Activated T-helper 1 cell treated with anti-CD3 and anti-CD28 coated beads, Interleukin-12 subunit alpha, Interleukin-12 subunit beta, Interleukin-2, Interleukin-4 antibody, amounts not matched to agents 30 ng/mL and 10 ng/mL and 1 ng/mL, durations not matched to agents 14 hours and 24 hours and 36 hours (primary cell): ENCODE measurements at places on chromosomes 16 and 17.

- H3K4me3 ChIP-seq: no peak overlapping the region
- DNase-seq: no peak
- no peaks in the 10 kb centered on the region for H3K27me3 ChIP-seq
- H3K4me1 ChIP-seq: no peaks in the 10 kb centered on the region
Observed at GRCh38 chr16:78980825-78981224, 619.7 kb downstream of the MAF start.

DNA sequence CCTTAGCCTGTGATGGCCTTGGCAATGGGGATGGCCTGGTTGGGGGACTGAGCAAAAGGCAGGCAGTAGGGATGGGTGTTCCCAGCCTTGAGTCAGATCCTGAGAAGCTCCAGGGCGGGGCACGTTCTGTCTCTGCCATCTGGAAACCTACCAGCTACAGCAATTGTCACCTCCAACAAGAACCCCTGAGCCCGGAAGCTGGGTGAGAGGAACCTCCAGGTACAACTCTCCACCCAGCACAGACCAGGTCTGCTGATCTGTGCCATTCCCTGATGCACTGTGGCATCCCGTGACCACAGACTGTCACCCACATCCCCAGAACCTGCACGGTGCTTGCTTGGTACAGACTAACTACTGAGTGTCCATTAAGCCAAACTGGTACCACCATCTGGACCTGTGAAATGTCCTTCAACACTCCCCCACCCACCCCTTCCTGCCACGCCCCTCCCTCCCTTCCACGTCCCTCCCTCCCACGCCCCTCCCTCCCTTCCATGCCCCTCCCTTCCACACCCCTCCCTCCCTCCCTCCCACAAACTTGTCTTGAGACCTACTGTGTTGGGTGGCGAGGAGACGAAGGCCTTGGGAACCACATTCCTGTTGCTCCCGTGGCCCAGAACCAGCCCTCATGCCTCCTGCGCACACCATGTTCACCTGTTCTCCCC lies 16.6 kb downstream of the MYO15B start:
- H3K4me3 ChIP-seq: no peak overlapping the region
- H3K27me3 ChIP-seq: peaks cover 1% of the 10 kb centered on the region
- DNase-seq: no peak
- no peak overlapping the region for H3K27ac ChIP-seq
- H3K4me1 ChIP-seq: no peaks in the 10 kb centered on the region

- peak overlapping the region; percentile 27 for H3K27ac ChIP-seq
- DNase-seq: peak; percentile 55
- no peak overlapping the region for H3K4me3 ChIP-seq
- H3K27me3 ChIP-seq: no peaks in the 10 kb centered on the region
- H3K4me1 ChIP-seq: peaks cover 59% of the 10 kb centered on the region
Observed at GRCh38 chr17:47946929-47947397, 5.6 kb downstream of the PNPO start.

DNA sequence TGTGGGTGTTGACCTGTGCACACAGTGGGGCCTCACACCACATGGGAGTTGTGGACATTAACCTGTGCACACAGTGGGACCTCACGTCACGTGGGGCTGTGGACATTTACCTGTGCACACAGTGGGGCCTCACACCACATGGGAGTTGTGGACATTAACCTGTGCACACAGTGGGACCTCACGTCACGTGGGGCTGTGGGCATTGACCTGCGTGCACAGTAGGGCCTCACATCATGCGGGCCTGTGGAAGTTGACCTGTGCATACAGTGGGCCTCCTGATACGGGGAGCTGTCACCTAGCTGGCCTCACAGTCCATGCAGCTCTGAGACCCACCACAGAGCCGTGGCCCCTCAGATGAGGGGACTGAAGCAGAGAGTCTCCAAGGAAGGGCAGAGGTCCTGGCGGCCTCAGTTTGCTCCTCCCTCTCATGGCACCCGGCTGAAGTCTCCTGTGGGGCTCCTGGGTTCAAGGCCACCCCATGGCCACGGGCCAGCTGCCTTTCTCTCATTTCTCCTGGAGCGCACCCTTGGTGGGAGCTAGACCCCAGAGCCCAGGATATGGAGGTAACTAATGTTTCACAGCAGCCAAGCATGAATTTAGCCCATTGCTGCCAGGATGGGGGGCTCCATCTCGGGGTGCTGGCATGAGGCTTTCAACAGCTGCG lies 21.0 kb downstream of the CACNA1H start:
- no peaks in the 10 kb centered on the region for H3K36me3 ChIP-seq
- no peak overlapping the region for H3K27ac ChIP-seq
- H3K27me3 ChIP-seq: no peaks in the 10 kb centered on the region
- DNase-seq: no peak
- H3K4me1 ChIP-seq: no peaks in the 10 kb centered on the region

DNA sequence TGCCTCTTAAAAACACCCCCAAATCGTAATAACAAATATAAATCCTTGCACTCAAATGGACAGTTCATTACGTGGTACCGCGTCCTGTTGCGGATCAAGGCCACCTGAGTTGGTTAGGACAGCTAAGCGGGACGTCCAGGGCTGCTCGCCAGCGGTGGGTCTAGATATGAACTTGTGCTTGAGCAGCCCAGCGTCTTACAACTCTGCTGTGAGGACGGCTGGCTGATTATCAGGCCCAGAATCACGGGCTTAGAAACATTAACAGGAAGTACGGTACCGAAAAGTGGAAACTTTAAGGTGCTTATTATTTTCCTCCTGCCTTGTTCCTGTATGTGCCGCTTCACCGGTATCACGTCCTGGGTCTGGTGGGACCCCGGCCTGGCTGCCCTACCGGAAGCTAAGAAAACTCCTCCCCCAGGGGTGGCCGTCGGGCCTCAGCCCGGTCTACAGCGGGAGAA lies 832 bp upstream of the SRRM2 start:
- H3K27ac ChIP-seq: peak overlapping the region; percentile 97
- peaks cover 31% of the 10 kb centered on the region for H3K36me3 ChIP-seq
- peaks cover 53% of the 10 kb centered on the region for H3K4me1 ChIP-seq
- H3K4me3 ChIP-seq: peak overlapping the region; percentile 88

- peak overlapping the region; percentile 82 for H3K27ac ChIP-seq
- peaks cover 33% of the 10 kb centered on the region for H3K4me1 ChIP-seq
- peak overlapping the region; percentile 91 for H3K4me3 ChIP-seq
- peak; percentile 11 for DNase-seq
- H3K36me3 ChIP-seq: peaks cover 34% of the 10 kb centered on the region
Observed at GRCh38 chr17:28643983-28644786, 773 bp downstream of the BLTP2 start.

- peaks cover 35% of the 10 kb centered on the region for H3K27me3 ChIP-seq
- no peak overlapping the region for H3K4me3 ChIP-seq
- H3K27ac ChIP-seq: no peak overlapping the region
- H3K36me3 ChIP-seq: no peaks in the 10 kb centered on the region
Observed at GRCh38 chr16:28064706-28065249, 1.3 kb upstream of the GSG1L start.

GRCh38 chr17:63954402-63955063 lies 18.2 kb downstream of the SCN4A start:
- no peak overlapping the region for H3K4me3 ChIP-seq
- peaks cover 1% of the 10 kb centered on the region for H3K27me3 ChIP-seq
- peak overlapping the region; percentile 14 for H3K27ac ChIP-seq
- H3K36me3 ChIP-seq: no peaks in the 10 kb centered on the region
- peaks cover 15% of the 10 kb centered on the region for H3K4me1 ChIP-seq

GRCh38 chr16:81276323-81276722 lies 37.8 kb downstream of the BCO1 start:
- no peaks in the 10 kb centered on the region for H3K27me3 ChIP-seq
- H3K27ac ChIP-seq: no peak overlapping the region
- no peaks in the 10 kb centered on the region for H3K36me3 ChIP-seq
- no peak overlapping the region for H3K4me3 ChIP-seq
- no peak for DNase-seq

DNA sequence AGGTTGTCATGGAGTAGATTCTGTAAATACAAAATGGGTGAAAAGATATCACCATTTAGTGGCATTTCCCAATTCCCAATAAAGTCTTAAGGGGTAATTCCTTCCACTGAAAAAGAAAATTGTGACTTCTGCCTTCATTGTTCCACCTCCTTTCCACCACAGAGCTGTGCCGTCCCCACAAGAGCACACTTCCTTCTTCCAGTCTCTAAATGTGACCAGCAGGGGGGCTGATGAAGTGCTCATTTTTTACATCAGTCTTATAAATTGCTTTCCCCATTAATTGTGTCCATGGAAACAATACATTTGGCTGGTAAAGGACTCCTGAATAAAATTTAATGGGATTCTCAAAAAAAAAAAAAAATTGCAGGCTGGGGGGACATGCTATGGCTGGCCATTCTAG lies 260.8 kb upstream of the PSMD7 start:
- H3K27me3 ChIP-seq: peaks cover 10% of the 10 kb centered on the region
- H3K4me3 ChIP-seq: no peak overlapping the region
- H3K36me3 ChIP-seq: no peaks in the 10 kb centered on the region
- DNase-seq: no peak

- no peak within 1 kb of the TSS for H3K4me3 ChIP-seq
- peaks cover 1% of the 10 kb centered on the region for H3K27me3 ChIP-seq
- DNase-seq: no peak
- no peaks in the 10 kb centered on the region for H3K4me1 ChIP-seq
- H3K27ac ChIP-seq: no peak within 1 kb of the TSS
Observed at GRCh38 chr17:41140360-41141131, at the start of gene KRTAP4-6. TSS of gene KRTAP4-6 (minus strand) at chr17:41140544. CDS start at chr17:41140487, 57 bp downstream.

DNA sequence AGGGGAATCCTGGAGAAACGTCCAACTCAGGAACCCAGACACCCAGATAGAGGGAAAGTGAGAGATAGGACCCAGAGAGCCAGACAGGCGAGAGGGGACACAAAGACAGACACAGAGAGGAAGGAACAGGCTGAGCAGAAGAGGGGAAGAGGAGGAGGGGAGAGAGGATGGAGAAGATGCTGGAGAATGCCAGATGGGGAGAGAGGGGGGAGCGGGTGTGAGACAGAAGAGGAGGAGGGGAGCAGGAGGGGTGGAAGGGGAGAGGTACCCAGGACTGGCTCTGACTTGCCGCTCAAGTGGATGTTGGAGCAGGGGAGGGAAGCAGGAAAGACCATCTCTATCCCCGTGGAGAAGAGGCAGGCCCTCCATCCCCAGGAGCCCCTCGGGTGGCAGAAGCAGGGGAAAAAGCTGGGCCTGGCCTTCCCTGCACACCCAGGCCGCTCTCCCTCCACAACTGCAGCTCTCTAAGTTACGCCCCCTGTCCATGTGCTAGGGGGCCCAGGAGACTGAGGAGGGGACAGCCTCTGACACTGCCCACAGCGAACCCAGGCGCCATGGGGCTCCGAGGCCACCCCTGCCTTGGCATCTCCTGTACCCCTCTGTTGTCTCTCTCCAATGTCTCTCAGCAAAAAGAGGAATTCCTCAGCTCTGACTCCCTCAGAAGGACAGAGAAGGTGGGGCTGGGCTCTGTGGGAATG lies 4.8 kb downstream of the PPP1R9B start:
- H3K4me3 ChIP-seq: peak overlapping the region; percentile 77
- H3K27me3 ChIP-seq: no peaks in the 10 kb centered on the region
- peaks cover 71% of the 10 kb centered on the region for H3K4me1 ChIP-seq
- H3K27ac ChIP-seq: peak overlapping the region; percentile 75

- H3K27ac ChIP-seq: no peak overlapping the region
- H3K4me3 ChIP-seq: no peak overlapping the region
- no peaks in the 10 kb centered on the region for H3K36me3 ChIP-seq
- no peak for DNase-seq
Observed at GRCh38 chr16:85248857-85249256, 136.6 kb upstream of the CIBAR2 start.

GRCh38 chr16:19884611-19885450 lies at the start of gene GPRC5B:
TSS of gene GPRC5B (minus strand) at chr16:19884848. CDS start at chr16:19872845, 12,003 bp downstream.
- peaks cover 36% of the 10 kb centered on the region for H3K27me3 ChIP-seq
- no peak within 1 kb of the TSS for H3K27ac ChIP-seq
- no peaks in the 10 kb centered on the region for H3K36me3 ChIP-seq
- peak; percentile 26 for DNase-seq
- H3K4me1 ChIP-seq: peaks cover 16% of the 10 kb centered on the region

GRCh38 chr17:31060791-31061550 lies 33.8 kb upstream of the NF1 start:
- DNase-seq: no peak
- no peaks in the 10 kb centered on the region for H3K27me3 ChIP-seq
- no peaks in the 10 kb centered on the region for H3K36me3 ChIP-seq
- H3K4me3 ChIP-seq: no peak overlapping the region
- H3K4me1 ChIP-seq: no peaks in the 10 kb centered on the region
- H3K27ac ChIP-seq: no peak overlapping the region

DNA sequence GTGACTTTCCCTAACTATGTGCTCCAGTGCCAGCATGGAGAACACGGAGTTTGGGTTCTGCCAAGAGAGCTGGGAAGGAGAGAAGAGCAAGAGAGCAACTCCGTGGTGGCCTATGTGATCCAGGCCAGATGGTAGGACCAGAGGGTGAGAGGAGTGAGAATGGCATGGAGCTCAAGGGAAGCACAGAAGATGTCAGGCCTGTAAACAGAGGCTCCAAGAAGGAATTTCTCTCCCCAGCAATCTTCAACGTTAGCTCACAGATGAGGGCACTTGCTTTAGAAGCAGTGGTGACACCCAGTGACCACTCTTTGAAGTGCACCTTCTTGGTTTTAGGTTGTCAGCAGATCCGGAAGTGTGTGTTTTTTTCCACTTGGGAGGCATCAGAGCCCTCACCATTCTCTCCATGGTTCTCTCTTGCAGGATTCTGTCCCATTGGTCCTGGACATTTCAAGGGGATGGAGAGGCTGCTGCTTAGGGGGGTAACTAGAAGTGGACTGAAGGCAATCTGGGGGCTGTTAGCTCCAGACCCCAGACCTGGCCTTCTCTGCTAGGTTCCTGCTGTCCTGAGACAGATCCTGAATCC lies 18.1 kb upstream of the TMEM98 start:
- peaks cover 28% of the 10 kb centered on the region for H3K4me1 ChIP-seq
- H3K27ac ChIP-seq: no peak overlapping the region
- DNase-seq: peak; percentile 41
- H3K27me3 ChIP-seq: peaks cover 5% of the 10 kb centered on the region
- H3K36me3 ChIP-seq: no peaks in the 10 kb centered on the region
- no peak overlapping the region for H3K4me3 ChIP-seq

GRCh38 chr17:57604771-57605674 lies 140.1 kb downstream of the CCDC182 start:
- no peak for DNase-seq
- peak overlapping the region; percentile 94 for H3K27ac ChIP-seq
- H3K4me3 ChIP-seq: peak overlapping the region; percentile 54
- H3K36me3 ChIP-seq: peaks cover 20% of the 10 kb centered on the region
- H3K27me3 ChIP-seq: no peaks in the 10 kb centered on the region

GRCh38 chr16:24845726-24846547 lies at the start of gene SLC5A11:
TSS of gene SLC5A11 (plus strand) at chr16:24845963. CDS start at chr16:24858644, 12,681 bp downstream.
- peaks cover 5% of the 10 kb centered on the region for H3K27me3 ChIP-seq
- no peak within 1 kb of the TSS for H3K27ac ChIP-seq
- no peak for DNase-seq
- H3K4me3 ChIP-seq: no peak within 1 kb of the TSS
- H3K4me1 ChIP-seq: no peaks in the 10 kb centered on the region

- no peaks in the 10 kb centered on the region for H3K27me3 ChIP-seq
- no peak overlapping the region for H3K27ac ChIP-seq
- no peak for DNase-seq
- peaks cover 3% of the 10 kb centered on the region for H3K36me3 ChIP-seq
- H3K4me1 ChIP-seq: peaks cover 44% of the 10 kb centered on the region
- no peak overlapping the region for H3K4me3 ChIP-seq
Observed at GRCh38 chr17:50908860-50909764, 43.0 kb upstream of the TOB1 start.
